ENCODE measurements at places on chromosomes 16 and 17.
A peak's percentile ranks its signal among the peaks of the same experiment; 100 is the strongest.

- DNase-seq: peak; percentile 58
These were observed 118.5 kb upstream of the CACNG5 start for GRCh38 chr17:66716236-66717026.

DNA sequence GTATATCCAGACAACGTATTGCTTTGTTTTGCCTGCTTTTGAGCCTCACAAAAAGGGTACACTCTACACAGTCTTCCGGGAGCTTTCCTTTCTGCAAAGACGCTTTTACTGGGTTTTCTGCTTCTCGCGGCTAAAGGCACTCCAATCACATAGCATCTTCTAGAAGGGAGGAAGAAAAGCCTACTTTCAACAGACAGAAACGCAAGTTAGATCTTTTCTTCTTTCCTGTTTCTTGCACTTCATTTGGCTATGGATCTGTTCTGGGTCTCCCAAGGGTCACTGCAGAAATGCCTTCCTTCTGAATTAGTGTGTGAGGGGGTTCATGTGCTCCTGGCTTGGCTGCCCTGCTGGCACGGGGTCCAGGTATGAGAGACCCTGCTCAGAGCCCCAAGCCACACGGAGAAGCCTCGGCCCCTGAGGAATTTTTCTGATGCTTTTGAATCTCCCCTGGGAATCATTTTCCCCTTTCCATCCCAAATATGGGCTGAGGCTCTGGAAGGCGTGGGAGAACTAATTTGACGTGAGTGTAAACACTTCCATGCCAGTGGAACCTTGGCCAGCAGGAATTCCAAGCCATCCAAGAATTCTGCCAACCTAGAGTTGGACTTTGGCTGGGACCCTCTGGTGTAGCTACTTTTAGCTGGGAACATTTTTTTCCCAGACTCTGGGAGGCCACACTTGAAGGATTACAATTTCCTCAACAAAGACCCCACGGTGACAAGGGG, 49.6 kb upstream of the NKD1 start:
- DNase-seq: no peak

DNA sequence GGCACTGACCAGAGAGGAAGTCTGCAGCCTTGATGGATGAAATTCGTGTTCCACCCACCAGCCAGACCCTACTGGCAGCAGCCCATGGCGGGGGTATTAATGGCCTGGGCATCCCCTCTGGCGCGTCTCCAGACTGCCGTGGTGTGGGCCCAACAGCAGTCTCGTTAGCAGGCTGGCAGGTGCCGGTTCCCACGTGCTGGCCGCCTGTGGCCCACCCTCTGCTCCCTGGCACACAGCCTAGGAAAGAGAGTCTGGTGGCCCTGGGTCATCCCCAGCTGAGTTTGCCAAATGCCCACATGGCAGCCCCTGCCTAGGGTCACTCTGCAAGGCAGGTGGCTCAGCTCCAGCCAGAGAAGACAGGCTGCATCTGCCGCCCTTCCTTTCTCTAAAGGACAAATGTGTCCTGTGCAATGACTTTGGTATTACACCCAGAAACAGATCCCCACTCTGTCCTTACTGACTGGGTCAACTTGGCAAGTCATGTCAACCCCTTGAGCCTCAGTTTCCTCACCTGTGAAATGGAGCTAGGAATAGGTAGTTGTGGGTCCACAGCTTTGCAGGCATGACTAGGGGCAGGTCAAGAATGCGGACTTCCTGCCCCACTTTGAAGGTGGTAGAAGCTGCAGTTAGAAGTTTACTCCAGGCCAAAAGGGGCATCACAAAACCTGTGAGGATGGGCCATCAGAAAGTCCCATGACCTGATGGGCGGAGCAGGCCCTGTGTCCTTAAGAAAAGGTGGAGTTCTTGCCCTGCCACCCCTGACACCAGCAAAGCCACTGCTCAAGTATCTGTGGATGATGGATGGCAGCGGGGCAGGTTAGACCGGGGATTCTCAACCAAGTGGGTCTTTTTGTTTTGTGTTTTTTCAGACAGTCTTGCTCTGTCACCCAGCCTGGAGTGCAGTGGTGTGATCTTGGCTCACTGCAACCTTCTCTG, 76.6 kb downstream of the ABCC6 start:
- no peak for DNase-seq

- DNase-seq: no peak
These were observed 73.1 kb downstream of the SKAP1 start for GRCh38 chr17:48356866-48357265.

DNA sequence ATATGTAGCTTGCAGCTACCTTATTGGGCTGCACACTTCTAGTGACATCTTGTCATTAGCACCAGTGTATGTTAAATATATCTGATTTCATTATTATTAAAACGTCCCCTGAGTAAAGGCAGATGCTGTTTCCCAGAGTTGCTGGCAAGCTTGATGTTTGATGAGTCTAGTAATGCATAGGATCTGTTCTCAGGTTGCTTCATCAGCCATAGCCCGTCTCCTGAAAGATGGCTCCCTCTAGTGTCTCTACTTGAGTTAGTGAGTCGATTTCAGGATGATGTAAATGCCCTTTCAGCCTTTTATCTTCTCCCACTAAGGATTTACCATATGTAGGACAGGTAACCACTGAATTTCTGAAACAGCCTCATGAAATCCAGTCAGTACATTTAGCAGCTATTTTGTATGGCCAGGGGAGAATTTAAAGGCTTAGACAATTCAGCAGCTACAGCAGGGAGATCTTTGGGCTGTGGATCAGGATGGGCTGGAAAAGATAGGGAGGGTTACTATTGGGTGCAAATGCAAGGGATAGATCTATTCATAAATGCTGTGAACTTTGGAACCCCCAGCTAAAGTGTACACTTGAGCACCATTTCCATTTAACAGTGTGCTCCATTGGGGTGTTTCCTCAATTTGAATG, 376.3 kb downstream of the CNTNAP4 start:
- peak; percentile 67 for DNase-seq

GRCh38 chr17:4156750-4157381, 13.9 kb downstream of the CYB5D2 start:
- no peak for DNase-seq

- DNase-seq: peak; percentile 73
These were observed 3.4 kb downstream of the HOXB3 start for GRCh38 chr17:48586355-48587258.

GRCh38 chr17:56933151-56933745, 19.4 kb upstream of the TRIM25 start:
- DNase-seq: no peak

DNA sequence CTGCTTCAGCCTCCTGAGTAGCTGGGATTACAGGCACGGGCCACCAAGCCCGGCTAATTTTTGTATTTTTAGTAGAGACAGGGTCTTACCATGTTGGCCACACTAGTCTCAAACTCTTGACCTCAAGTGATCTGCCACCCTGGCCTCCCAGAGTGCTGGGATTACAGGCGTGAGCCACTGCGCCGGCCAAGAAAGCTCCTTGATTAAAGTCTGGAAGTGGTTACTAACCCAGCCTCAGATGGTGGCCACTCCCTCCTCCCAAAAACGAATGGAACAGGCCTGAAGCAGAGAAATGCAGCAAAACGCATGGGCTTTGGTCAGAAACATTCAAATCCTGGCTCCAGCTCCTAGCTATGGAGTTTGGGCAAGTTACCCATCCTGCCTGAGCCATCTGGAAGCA, 11.3 kb downstream of the FKBP10 start:
- DNase-seq: no peak

DNA sequence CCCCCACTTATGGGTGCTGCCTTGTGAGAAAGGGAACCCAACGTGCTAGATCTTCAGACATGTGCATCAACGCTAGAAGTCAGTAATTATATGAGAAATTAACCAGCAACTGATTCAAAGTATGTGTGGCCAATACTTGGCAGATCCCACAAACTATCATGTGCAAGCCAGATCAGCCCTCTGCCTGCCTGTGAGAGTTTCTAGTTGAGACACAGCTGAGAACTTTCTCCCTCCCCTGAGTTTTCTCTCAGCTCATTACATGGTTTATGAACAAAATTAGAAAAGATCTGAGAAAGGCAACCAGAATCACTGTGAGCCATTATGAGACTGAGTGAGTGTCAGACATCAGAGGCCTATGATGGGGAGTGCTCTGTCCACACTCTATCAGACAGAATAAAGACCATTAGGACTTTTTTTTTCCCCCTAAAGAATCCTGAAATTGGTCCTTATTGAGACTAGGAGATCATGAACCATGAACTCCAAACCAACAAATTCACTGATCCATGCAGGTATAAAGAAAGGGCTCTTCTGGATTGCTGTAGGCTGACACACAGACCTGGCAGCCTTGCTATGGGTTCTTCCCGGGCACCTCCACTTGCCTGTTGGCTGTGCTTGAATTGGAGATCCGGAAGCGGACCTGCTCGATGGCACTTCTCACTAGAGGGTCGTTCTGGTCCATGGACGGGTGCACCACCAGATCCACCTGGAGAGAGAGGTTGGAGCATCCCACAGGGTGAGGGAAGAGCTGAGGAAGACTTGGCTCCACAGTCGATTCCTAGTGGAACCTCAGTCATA, 51.5 kb downstream of the GTF3C1 start:
- no peak for DNase-seq

GRCh38 chr17:7560172-7561027, 1.3 kb upstream of the SENP3 start:
- DNase-seq: peak; percentile 74

- DNase-seq: peak; percentile 83
These were observed 325.4 kb downstream of the SEC14L1 start for GRCh38 chr17:77466140-77466539.

DNA sequence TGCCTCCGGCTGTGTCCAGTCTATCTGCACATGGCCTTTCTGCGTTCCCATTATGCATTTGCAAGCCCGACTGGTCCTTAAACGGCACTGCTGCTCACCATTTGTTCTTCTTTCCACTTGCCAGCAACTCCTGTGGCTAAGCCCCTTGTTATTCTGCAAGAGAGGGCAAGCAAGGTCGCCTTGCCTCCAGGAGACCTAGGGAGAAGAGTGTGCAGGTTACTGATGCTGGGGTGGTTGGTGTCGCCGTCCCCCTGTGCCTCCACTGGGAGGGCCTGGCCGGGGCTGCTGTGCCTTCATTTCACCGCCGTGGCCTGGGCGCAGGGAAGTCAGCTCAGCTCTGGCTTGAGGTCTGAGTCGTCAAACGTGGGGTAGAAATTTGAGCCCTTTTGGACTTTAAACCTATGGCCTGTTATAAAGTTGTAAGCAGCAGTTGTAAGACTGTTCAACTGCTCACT, 12.7 kb downstream of the SLC6A4 start:
- no peak for DNase-seq

- no peak for DNase-seq
These were observed 23.0 kb downstream of the BCL7C start for GRCh38 chr16:30870904-30871303.

DNA sequence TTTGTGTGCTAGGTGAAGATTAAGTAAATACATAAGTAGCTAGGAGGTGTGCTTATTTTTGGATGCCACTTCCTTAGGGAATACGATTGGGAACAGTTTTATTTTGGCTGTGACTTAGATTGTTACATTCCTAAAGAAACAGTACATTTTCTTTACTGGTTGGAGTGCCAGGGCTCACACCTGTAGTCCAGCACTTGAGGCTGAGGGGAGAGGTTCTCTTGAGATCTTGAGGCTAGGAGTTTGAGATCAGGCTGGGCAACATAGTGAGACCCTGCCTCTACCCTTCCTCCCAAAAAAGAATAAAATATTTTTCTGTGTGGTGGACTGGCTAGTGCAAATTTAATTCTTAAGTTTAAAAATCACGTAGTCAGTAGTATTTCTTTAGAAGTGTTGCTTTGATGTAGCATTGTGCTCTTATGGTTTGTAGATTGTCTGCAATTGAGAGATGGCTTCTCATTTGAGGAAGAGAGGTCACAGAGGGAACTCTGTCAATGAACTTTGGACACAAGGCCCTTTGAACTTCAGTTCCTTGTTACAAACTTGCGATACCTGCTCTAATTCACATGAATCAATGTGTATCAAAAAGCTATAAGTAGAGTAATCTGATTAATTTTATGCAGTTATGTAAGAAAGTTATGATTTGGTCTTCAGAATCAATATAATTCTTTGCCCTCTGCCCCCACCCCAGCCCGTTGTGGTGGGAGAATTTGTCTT, 7.1 kb downstream of the HAPSTR1 start:
- no peak for DNase-seq

DNA sequence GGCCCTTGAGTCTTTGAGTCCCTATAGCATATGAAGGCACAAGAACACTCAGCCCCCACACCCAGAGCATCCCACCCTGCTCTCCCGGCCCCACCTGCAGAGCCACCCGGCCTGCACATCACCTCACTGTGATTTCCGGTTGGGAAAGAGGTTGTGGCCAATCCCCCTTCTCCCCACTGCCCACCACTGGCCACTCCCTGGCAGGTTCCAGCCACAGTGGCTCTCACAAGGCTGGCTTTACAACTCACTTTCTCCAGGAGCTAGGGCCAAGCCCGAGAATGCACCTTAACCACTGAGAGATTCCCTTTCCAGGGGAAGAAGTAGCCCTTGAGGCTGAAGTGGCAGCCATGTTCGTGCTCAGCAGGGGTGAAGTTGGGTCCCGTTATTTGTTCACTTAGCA, 123.9 kb downstream of the C16orf78 start:
- no peak for DNase-seq

- no peak for DNase-seq
These were observed 156.7 kb downstream of the AXIN2 start for GRCh38 chr17:65404761-65405160.

DNA sequence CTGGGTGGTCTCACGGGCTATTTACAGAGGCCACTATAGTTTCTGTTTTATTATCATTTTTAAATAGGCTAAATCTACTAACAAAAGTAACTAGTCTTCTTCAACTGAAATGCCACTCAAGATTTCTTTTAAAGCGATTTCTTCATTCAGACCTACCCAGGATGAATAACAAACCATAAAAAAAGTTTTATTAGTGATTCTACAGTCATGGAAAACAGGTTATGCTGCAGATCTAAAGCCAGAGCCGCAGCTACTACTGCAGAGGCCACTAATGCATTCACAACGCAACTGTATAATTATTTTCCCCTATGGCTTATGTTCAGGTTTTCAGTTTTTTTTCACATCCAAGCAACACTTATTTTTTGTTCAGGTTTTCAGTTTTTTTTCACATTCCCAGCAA, 136.2 kb upstream of the AXIN2 start:
- DNase-seq: no peak

- DNase-seq: no peak
These were observed 3.8 kb upstream of the SPEM1 start for GRCh38 chr17:7416323-7416722.

- DNase-seq: no peak
These were observed 89.0 kb downstream of the SHISA6 start for GRCh38 chr17:11330006-11330405.

- no peak for DNase-seq
These were observed 134.4 kb downstream of the SKAP1 start for GRCh38 chr17:48295362-48296288.

DNA sequence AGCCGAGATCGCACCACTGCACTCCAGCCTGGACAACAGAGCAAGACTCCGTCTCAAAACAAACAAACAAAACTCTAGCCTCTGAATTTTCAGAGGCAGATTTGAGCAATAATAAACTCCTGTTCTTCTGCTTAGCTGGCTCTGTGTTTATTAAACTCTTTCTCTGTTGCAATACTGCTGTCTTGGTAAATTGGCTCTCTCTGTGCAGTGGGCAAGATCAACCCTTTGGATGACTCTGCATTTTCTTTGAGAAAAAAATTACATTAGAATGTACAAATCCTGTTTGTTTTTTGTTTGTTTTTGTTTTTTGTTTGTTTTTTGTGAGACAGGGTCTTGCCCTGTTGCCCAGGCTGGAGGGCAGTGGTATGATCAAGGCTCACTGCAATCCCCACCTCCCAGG, 75.8 kb upstream of the RPH3AL start:
- DNase-seq: no peak

- no peak for DNase-seq
These were observed 134.2 kb downstream of the ABCA8 start for GRCh38 chr17:68820825-68821481.

All from retina (tissue), 1 donor.